Occipital lobe (tissue), 3 donors: ENCODE measurements at places on chromosomes 12 and 14.

DNA sequence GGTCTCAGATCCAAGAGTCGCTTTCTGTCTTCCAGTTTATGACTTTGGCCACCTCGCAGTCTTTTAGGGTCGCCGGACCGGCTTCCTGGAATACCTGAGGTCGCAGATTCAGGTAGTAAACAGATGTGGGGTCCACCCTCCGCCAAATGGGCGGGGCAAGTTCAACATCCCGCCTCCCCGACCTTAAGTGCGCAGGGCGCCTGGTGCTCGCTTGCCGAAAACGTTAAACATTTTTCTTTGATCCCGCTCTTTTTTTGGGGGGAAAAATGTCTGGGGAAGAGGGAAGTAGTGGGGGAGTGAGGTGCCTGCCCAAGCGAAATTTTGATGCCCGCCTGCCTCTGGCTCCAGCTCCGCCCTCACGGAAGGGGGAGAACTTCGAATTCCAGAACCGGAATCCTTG, 73.9 kb upstream of the TBX5 start:
- DNase-seq, result no peak

GRCh38 chr12:117365049-117365616, 3.7 kb upstream of the NOS1 start:
- no peak for DNase-seq

- DNase-seq, result no peak
Measured at GRCh38 chr12:65525491-65526141, 247.1 kb downstream of the MSRB3 start.

- DNase-seq, result no peak
Measured at GRCh38 chr14:88559852-88560251, 3.0 kb upstream of the ZC3H14 start.

- no peak for DNase-seq
Measured at GRCh38 chr12:124333724-124334123, 38.8 kb downstream of the RFLNA start.

GRCh38 chr14:68797121-68797670, 4.3 kb upstream of the ZFP36L1 start:
- DNase-seq, result no peak

DNA sequence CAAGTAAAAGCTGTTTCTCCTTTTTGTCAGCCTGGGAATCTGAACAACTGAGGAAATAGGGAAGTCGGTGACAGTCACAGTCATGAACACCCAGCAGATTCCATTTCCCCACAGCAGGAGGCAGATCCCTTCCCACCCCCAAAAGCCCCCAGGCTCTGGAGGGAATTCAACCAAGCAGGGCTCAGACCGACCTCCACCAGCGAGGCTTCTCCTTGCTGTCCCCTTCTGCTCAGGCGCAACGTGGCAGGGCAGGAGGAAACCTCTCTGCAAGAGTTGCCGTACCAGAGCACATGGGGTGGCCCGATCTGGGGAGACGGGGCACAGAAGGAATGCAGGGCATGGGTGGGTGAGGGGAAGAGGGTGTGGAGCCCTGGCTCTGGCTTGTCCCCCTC, 319 bp downstream of the GALNT6 start:
- DNase-seq, result no peak

GRCh38 chr12:93502802-93503623, 35.7 kb downstream of the MRPL42 start:
- no peak for DNase-seq

- DNase-seq, result peak; percentile 28
Measured at GRCh38 chr14:93892923-93893558, 34.1 kb upstream of the FAM181A start.

GRCh38 chr14:51547701-51548100, 104.0 kb upstream of the FRMD6 start:
- DNase-seq, result no peak
